ENCODE measurements at places on chromosomes 5 and 9. TPM values are rescaled to one million over a fixed set of nuclear protein-coding genes. Genes with fewer than 3 reads are reported as not detected.

The C5orf63 gene
- total RNA-seq = 5.7 TPM

GRCh38 chr5:61460471-61460870 is 128.4 kb downstream of the ZSWIM6 start:
- no peak for DNase-seq
- H3K4me1 ChIP-seq = no peaks in the 10 kb centered on the region
- no peaks in the 10 kb centered on the region for H3K36me3 ChIP-seq
- H3K27me3 ChIP-seq = no peaks in the 10 kb centered on the region
- no peak overlapping the region for H3K27ac ChIP-seq

DNA sequence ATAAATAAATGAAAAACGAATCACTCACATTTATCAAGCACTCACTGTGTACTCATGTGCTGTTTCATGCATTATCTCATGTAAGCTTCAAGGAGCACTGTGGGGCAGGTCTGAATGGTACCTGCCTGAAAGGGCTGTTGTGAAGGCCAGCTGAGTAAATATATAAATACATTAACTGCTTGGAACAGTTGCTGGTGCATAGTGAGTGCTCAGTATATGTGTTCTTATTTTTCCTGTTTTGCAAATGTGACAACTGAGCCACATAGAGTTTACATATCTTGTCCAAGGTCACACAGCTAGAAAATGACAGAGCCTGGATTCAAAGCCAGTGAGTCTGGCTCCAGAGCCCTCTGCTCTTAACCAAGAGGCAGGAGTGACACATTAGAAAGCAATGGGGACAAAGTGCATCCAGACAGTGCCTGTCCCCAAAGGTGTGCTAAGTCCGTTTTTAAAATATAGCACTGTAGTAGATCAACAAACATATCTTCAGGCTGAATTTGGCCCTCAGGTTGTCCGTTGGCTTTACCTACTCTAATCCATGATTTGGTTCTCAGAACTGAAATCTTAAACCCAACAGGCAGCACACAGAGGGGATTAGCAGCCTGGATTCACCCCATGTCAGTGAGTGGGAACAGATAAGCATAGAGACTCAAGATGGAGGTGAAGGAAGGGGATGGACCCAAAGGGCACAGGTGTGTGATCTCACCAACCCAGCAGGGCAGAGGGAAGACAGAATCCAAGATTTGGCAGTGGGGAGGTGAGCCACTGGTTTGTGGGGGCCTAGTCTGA is 70.8 kb downstream of the WWC1 start:
- no peak overlapping the region for H3K27ac ChIP-seq
- no peaks in the 10 kb centered on the region for H3K36me3 ChIP-seq
- no peak for DNase-seq
- no peaks in the 10 kb centered on the region for H3K4me1 ChIP-seq
- H3K27me3 ChIP-seq = no peaks in the 10 kb centered on the region

The SPDL1 gene
- total RNA-seq = 36.9 TPM

- no peak overlapping the region for H3K27ac ChIP-seq
- H3K36me3 ChIP-seq = no peaks in the 10 kb centered on the region
- H3K27me3 ChIP-seq = no peaks in the 10 kb centered on the region
- no peak overlapping the region for H3K4me3 ChIP-seq
- DNase-seq = no peak
- H3K4me1 ChIP-seq = no peaks in the 10 kb centered on the region
These were observed 281.4 kb downstream of the TUSC1 start for GRCh38 chr9:25396828-25397227.

GRCh38 chr5:166430491-166431319 is 1860.7 kb upstream of the WWC1 start:
- H3K4me1 ChIP-seq = no peaks in the 10 kb centered on the region
- H3K36me3 ChIP-seq = no peaks in the 10 kb centered on the region
- H3K4me3 ChIP-seq = no peak overlapping the region
- H3K27me3 ChIP-seq = no peaks in the 10 kb centered on the region
- no peak overlapping the region for H3K27ac ChIP-seq

DNA sequence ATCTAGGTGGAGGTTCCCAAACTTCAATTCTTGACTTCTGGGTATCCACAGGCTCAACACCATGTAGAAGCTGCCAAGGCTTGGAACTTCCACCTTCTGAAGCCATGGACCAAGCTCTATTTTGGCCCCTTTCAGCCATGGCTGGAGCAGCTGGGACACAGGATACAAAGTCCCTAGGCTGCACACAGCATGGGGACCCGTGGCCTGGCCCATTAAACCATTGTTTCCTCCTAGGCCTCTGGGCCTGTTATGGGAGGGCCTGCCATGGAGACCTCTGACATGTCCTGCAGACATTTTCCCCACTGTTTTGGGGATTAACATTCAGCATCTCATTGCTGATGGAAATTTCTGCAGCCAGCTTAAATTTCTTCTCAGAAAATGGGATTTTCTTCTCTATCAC is 1908.0 kb downstream of the EFNA5 start:
- no peaks in the 10 kb centered on the region for H3K27me3 ChIP-seq
- no peak overlapping the region for H3K27ac ChIP-seq
- no peak for DNase-seq
- H3K4me3 ChIP-seq = no peak overlapping the region

GRCh38 chr5:61496446-61496845 is 164.4 kb downstream of the ZSWIM6 start:
- no peaks in the 10 kb centered on the region for H3K27me3 ChIP-seq
- H3K4me1 ChIP-seq = no peaks in the 10 kb centered on the region
- H3K4me3 ChIP-seq = no peak overlapping the region
- no peaks in the 10 kb centered on the region for H3K36me3 ChIP-seq
- no peak overlapping the region for H3K27ac ChIP-seq

The HDAC3 gene
- 88.1 TPM for total RNA-seq

The AK8 gene
- not detected for total RNA-seq

The DOLPP1 gene
- 24.8 TPM for total RNA-seq

GRCh38 chr5:79898611-79899010 is 92.5 kb downstream of the MTX3 start:
- no peak overlapping the region for H3K27ac ChIP-seq
- no peaks in the 10 kb centered on the region for H3K4me1 ChIP-seq
- no peak overlapping the region for H3K4me3 ChIP-seq
- H3K36me3 ChIP-seq = no peaks in the 10 kb centered on the region
- no peak for DNase-seq

The CAMK4 gene
- total RNA-seq = 47.7 TPM

GRCh38 chr5:55176176-55176818 is 3.3 kb upstream of the CDC20B start:
- peaks cover 80% of the 10 kb centered on the region for H3K27me3 ChIP-seq
- DNase-seq = peak; percentile 81
- H3K27ac ChIP-seq = no peak overlapping the region
- peaks cover 29% of the 10 kb centered on the region for H3K4me1 ChIP-seq

- H3K27ac ChIP-seq = no peak overlapping the region
- no peak for DNase-seq
These were observed 46.9 kb downstream of the VCAN start for GRCh38 chr5:83518319-83519061.

DNA sequence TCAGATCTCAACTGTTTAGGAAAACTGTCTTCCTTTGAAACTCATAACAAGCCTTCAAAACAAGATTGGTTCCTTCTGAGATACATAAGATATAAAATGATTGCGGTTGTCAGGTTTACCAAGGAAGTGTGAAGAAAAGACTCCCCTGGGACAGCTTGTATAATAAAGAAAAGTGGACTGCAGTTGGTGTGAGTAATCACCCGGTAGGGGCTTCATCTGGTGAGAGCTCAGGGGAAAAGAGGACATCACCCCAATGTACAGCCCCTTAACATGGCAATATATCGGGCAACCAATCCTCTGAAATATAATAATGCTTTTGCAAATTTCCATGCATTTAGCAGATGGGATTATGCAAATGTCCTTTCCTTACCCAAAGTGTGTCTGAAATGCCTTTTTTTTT is 216.5 kb upstream of the KLF9 start:
- H3K27me3 ChIP-seq = peaks cover 5% of the 10 kb centered on the region
- H3K27ac ChIP-seq = no peak overlapping the region
- H3K4me3 ChIP-seq = no peak overlapping the region
- DNase-seq = no peak
- H3K36me3 ChIP-seq = no peaks in the 10 kb centered on the region
- no peaks in the 10 kb centered on the region for H3K4me1 ChIP-seq

- no peak for DNase-seq
- no peaks in the 10 kb centered on the region for H3K27me3 ChIP-seq
- H3K4me1 ChIP-seq = no peaks in the 10 kb centered on the region
- no peaks in the 10 kb centered on the region for H3K36me3 ChIP-seq
These were observed 115.8 kb downstream of the DAB2IP start for GRCh38 chr9:121767171-121767769.

DNA sequence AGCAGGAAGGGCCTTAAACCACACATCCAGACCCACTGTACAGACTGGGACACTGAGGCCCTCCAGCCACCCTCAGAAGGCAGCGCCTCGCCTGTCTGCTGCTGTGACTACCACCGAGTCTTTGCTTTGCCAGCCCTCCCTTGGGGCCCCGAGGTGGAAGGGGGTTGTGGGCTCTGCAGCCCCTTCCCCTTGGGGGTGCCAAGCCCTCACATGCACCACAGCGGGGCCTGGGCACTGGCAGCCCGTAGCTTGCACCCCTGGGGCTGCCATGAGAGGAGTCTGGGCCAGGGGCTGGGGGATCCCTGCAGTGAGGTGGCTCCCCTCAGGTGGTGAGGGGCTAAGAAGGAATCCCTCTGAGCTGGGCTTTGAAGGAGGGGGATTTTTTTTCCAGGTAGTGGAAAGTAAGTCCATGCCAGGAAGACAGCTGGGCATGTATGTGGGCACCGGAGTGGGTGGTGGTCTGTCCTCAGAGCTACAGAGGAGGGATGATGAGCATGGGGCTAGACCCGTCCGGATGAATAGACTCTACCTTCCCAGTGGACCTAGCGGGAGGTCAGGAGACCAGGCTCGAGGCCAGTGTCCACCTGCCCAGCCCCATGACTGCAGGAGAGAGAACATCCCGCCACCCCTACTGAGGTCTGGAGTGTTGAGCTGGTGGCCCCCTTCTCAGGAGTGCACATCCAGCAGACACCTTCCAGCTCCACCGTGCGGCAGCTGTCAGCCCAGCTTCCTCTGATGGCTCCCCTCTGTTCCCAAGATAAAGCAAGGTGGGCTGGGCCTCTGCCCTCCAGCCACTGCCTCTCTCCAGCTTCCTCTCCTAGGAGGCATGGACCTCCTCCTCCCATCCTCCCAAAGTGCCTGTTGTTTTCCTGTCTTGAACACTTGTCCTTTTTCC is 15.9 kb downstream of the FLT4 start:
- DNase-seq = no peak
- no peak overlapping the region for H3K27ac ChIP-seq
- H3K4me3 ChIP-seq = no peak overlapping the region
- H3K4me1 ChIP-seq = no peaks in the 10 kb centered on the region
- H3K36me3 ChIP-seq = no peaks in the 10 kb centered on the region

The CYLC2 gene
- total RNA-seq = not detected

DNA sequence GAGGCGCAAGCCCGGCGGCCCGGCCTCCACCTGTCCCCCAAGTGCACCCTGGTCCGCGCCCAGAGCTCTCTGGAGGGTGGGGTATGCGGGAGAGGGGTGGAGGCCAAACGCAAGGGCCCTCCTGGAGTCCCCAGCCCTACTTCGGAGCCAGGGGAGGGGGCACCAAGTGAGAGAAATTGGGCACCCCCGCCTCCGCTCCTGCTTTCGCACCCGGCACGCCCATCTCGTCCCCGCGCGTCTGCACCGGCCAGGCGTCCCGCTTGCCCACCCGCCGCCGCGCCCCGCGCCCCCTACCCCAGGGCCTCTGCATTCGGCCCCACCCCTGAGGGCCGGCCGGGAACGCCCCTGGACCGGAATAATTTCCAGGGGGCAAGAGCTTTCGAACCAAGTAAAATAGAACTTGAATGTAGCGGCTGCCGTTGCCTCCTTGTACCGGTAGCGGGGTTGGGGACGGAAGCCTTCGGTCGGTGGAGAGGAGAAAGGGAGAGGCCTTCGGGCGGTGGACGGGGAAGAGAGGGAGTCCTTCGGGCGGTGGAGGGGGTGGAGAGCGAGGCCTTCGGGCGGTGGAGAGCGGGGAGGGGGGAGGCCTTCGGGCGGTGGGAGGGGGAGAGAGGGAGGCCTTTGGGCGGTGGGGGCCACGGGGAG is 694 bp upstream of the PHPT1 start:
- H3K27ac ChIP-seq = peak overlapping the region; percentile 92
- peaks cover 13% of the 10 kb centered on the region for H3K4me1 ChIP-seq
- peaks cover 7% of the 10 kb centered on the region for H3K27me3 ChIP-seq
- H3K36me3 ChIP-seq = peaks cover 27% of the 10 kb centered on the region
- peak; percentile 84 for DNase-seq
- peak overlapping the region; percentile 96 for H3K4me3 ChIP-seq

DNA sequence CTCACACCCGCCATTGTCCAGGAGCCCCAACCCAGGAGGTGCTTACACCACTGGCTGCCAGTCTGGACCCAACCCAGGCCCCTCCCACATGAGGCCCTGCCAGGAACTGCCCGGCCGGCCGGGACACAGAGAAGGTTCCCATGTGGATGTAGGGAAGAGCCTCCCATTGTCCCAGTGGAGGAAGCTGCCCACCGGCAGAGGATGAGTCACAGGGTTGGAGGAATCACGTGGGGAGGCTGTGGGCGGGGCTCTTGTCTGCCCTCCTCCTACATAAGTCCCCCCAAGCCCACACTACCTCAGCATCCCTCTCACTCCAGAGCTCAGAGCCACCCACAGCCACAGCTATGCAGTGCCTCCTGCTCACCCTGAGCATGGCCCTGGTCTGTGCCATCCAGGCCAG is 26.1 kb downstream of the PAEP start:
- no peak for DNase-seq
- no peak overlapping the region for H3K4me3 ChIP-seq
- H3K36me3 ChIP-seq = no peaks in the 10 kb centered on the region
- no peaks in the 10 kb centered on the region for H3K4me1 ChIP-seq
- H3K27me3 ChIP-seq = no peaks in the 10 kb centered on the region

GRCh38 chr5:172274951-172275753 is 8.4 kb downstream of the UBTD2 start:
- peak overlapping the region; percentile 4 for H3K4me3 ChIP-seq
- H3K27ac ChIP-seq = peak overlapping the region; percentile 63
- DNase-seq = peak; percentile 72
- peaks cover 20% of the 10 kb centered on the region for H3K4me1 ChIP-seq
- peaks cover 22% of the 10 kb centered on the region for H3K36me3 ChIP-seq

The GIN1 gene
- total RNA-seq = 7.5 TPM

GRCh38 chr9:110192531-110193261 is 15.3 kb downstream of the C9orf152 start:
- H3K27me3 ChIP-seq = no peaks in the 10 kb centered on the region
- no peaks in the 10 kb centered on the region for H3K36me3 ChIP-seq
- DNase-seq = no peak

The ACTBL2 gene
- total RNA-seq = not detected

- peak overlapping the region; percentile 98 for H3K27ac ChIP-seq
- H3K36me3 ChIP-seq = peaks cover 40% of the 10 kb centered on the region
- peaks cover 46% of the 10 kb centered on the region for H3K4me1 ChIP-seq
- no peak for DNase-seq
These were observed 2.3 kb downstream of the CNOT8 start for GRCh38 chr5:154860765-154861164.

- peaks cover 35% of the 10 kb centered on the region for H3K4me1 ChIP-seq
- DNase-seq = no peak
- H3K27ac ChIP-seq = peak overlapping the region; percentile 48
- peaks cover 17% of the 10 kb centered on the region for H3K36me3 ChIP-seq
- no peak overlapping the region for H3K4me3 ChIP-seq
These were observed 1.8 kb upstream of the ADAMTS13 start for GRCh38 chr9:133420392-133420827.
